ENCODE measurements at places on chromosomes 1 and 21.

DNA sequence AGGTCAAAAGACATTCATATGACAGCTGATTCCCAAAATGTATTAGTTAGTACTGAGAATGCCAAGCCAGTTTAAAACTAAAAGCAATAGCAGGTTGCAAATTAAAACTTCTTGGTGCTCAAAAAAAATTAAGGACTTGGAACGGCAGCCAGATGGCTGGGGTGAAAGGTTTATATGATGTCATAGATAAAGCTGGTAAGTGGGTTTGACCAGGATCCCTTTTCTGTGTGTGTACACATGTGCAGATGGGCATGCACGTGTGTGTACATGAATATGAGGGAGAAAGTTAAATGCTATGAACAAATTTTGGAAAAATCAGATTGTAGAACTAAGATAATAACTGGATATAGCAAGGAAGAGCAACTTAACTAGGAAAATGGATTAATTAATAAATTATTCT lies 39.1 kb upstream of the DPH5 start:
- no peak for DNase-seq

- DNase-seq, result no peak
Measured at GRCh38 chr1:214076708-214077065, 88.9 kb downstream of the PROX1 start.

- no peak for DNase-seq
Measured at GRCh38 chr1:234977875-234978396, 150.7 kb downstream of the TOMM20 start.

- no peak for DNase-seq
Measured at GRCh38 chr21:43817157-43818086, 28.0 kb downstream of the RRP1 start.

DNA sequence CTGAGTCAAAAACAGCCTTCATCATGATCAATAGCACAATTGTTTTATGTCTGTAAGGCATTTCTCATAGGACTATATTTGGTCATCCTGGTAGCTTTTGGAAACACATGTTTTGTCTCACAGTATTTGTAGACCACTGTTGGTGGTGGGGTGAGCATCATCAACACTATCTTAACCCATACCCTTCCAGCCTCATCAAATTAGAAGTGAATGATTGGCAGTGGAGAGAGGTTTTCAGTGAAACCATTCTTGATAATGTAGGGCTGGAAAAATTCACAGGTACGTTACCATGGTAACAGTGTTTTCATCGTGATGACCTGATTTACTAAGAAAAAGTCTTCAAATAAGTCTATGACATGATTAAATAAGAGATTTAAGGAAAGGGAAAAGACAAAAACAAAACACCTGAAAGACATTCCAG lies 45.3 kb upstream of the C1orf105 start:
- DNase-seq, result no peak

GRCh38 chr1:156486421-156487344 lies 13.9 kb downstream of the MEF2D start:
- no peak for DNase-seq
